ENCODE measurements at places on chromosomes 12 and 14.

- no peak for DNase-seq
These were observed 278.2 kb upstream of the SFSWAP start for GRCh38 chr12:131432532-131433260.

- DNase-seq: no peak
These were observed 28.2 kb downstream of the CDK17 start for GRCh38 chr12:96371790-96372699.

- no peak for DNase-seq
These were observed 30.5 kb upstream of the NUDT4 start for GRCh38 chr12:93347054-93347785.

- no peak for DNase-seq
These were observed 26.7 kb downstream of the SERPINA1 start for GRCh38 chr14:94361682-94362081.

DNA sequence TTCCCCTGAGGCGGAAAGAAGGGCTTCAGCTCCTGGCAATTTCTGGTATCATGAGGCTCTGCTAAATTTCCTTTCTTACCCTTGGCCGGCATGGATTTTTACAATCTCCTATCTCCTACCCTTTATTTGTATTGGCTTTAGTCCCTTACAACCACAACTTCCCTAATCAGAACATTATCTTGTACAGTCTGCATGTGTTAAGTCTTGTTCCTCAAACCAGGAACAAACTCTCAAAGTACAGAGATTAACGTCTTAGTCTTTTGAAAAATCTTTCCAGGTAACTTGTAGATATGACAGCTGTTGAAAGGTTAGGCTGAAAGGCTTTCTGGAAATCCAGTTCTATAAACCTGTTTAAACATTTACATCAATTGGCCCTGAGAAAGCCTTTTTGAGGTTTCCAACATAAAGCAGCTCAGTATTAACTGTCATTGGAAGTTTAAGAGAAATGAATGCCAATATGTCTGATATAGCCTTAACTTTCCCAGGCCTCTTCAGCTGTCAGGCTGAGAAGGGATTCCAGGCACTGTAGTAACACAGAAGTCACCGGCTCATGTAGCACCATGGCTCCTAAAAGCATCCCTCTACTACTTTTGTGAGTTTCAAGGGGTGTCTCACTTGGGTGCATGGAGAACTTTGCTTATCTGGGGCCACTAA lies 360.5 kb downstream of the FUT8 start:
- no peak for DNase-seq

- no peak for DNase-seq
These were observed 42.0 kb downstream of the MOK start for GRCh38 chr14:102262929-102263462.

DNA sequence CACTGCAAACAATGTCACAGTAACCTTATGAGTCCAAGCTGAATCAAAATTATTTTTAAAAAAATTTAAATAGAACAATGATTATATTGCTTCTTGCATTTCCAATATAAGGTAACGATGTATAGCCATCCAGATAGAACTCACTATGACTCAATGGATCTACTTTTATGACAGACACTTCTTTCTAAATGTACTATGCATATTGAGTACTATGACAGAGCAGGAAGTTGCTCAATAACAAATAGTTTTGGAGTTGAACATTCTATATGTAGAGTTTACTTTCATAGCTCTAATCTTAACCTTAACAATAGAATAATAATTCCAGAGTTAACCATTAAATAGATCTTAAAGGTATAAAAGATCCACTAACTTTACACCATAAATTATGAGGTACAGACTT lies 46.7 kb upstream of the ALG10B start:
- DNase-seq: no peak

GRCh38 chr12:68977909-68978610 lies 45.1 kb upstream of the CPM start:
- no peak for DNase-seq

GRCh38 chr14:79631276-79631675 lies 580.0 kb downstream of the DIO2 start:
- no peak for DNase-seq

- DNase-seq: no peak
These were observed 182.9 kb upstream of the FAR2 start for GRCh38 chr12:28966046-28966780.

DNA sequence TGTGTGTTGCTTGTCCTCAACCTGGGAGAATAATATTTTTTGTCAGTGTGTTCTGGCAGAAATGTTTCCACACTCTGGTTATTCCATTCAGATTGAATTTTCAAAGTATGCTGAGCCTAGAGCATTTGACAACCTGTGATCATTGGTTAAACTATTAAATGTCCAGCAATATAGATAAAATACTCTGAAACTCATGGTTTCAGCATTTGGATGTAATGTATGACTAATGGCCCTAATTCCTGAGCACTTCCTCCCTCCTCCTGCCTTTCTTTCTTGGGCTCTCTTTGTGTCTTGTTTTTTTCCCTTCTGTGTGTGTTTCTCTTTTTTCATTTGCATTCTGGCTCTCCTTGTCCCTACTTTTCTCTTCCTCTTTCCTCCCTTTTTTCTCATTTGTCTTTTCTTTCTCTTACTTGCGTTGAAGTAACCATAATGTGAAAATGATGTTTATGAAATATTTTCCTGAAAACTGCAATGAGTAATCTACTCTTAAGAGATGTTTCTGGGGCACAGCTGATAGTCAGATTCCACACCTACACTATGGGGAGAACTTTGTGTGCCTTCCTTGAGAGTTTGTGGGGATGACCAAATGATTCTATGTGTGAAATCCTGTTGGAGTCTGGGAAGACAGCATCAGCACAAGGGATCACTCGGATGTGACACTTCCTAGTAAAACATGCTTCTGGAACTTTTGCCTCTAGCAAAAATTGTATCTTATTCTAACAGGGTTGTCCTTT lies 74.6 kb downstream of the FRMD6 start:
- no peak for DNase-seq

DNA sequence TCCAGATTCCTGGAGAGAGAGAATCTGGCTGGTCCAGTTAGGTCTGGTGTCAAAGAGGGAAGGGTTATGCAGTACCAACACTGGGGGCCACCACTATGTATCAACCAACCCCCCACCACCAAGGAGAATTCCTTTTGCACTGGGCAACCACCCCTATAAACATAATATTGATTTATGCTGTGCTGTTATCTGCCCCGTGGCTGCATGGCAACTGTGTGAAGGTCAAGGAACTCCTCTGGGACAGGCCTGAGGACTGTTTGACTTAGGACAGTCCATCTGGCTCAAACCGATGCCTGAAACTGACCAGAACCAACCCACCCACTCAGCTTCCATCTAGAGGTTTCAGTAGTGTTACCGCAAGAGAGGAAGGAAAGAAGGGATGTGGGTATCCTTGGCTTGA lies 20.5 kb downstream of the PLEKHH1 start:
- no peak for DNase-seq

GRCh38 chr12:116454950-116455447 lies 104.2 kb upstream of the MAP1LC3B2 start:
- peak; percentile 90 for DNase-seq

GRCh38 chr12:51852404-51853137 lies 4.1 kb upstream of the FIGNL2 start:
- DNase-seq: no peak

- DNase-seq: no peak
These were observed 567.5 kb downstream of the TRHDE start for GRCh38 chr12:72839696-72840095.

GRCh38 chr14:93723001-93723400 lies 65.3 kb downstream of the PRIMA1 start:
- no peak for DNase-seq

DNA sequence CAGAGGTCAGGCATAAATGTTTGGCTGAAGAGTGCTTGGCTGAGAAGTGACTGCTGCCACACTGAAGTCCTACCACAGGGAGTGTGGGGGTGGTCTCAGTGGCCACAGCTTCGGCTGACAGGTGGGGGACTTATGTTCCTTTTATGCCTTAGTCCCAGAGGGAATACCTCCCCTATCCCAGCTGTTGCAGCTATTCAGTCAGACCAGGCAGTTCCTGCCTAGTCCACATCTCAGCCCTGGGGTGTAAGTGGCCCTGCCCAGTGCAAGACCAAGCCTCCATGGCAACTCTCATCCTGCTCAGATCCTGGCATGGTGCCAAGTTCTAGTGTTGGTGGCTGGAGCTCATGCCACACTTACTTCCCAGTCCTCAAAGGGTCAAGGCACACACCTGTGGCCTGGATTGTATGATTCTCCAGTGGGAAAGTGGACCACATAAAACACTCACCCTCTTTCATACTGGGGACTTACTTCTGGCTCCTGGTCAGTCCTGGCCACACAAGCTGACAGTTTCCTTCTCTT lies 161.3 kb upstream of the CAND1 start:
- no peak for DNase-seq

DNA sequence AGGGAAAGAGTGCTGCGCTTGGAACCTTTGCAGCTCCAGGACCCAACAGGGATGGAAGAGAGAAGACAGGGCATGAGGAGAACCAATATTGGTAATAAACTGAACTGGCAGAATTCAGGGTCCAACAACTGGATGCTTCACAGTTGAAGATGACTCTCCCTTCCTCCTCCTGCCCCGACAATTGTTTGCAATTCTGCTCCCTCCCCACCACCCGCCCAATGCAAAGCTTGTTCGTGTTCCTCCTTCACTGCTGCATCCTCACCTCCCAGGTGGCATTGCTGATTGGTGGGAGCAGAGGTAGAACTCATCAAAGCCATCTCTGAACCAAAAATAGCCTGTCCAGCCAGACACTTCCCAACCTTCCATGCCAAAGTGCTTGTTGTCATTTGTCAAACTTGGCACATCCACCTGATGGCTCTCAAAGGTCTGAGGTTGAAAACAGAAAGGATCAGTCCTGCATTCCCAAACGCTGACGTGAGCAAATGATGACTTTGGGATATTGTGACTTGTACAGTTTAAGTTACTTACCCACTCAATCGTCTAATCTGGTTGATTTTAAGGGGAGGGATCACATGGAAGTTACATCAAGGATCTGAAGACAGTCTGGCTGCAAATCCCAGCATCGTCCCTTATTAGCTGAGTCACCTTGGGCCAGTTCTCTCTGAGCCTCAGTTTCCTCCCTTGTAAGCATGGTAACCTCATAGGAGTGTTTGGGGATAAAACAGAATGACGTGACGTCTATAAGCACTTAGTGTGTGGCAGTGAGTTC lies 242.6 kb upstream of the CRY1 start:
- no peak for DNase-seq

GRCh38 chr12:29132316-29132715 lies 16.8 kb upstream of the FAR2 start:
- DNase-seq: no peak

DNA sequence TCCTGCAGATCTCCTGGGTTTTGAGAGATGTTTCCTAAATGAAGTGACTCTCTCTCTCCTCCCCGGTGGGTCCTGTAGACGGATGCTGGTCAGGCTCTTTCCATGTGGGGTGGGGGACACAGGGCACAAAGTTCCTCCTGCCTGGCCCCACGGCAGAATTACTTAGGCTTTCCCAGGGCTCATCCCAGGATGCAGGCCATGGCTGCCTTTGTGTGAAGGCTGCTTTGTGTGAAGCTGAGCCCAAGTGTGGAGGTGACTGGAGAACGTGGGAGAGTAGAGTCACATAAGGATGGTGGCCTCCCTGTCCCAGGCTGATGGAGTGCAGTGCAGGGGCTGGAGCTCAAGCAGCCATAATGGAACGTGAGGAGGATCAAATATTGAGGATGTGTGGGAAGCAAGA lies 200.2 kb downstream of the ADGRD1 start:
- no peak for DNase-seq

DNA sequence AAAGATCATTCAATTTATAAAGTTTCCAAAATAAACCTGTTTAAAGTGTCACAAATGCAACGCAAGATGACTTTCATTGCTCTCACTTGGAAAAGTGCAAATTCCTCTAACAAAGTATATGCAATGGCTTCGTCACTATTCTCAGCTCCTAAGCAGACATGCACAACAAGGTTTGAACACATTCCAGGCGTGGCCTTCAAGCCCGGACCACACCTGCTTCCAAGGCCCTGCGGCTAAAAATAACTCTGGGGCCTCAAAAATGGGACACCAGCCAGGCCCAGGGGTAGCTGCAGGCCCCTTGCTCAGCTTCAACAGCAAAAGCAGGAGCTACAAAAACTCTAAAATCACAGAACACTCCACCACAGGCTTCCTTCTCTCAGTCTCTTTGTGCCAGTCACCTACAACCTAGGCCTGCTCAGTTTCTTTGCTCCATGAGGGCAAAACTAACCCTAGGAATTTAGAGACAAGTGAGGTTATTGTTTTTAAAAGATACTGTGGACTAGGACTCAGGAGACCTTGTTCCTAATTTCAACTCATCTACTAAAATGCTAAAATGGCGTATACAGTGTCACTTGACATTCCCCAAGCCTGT lies 29.3 kb downstream of the DUSP16 start:
- DNase-seq: no peak

- DNase-seq: peak; percentile 10
These were observed 3.9 kb downstream of the ANO4 start for GRCh38 chr12:100798286-100799160.

DNA sequence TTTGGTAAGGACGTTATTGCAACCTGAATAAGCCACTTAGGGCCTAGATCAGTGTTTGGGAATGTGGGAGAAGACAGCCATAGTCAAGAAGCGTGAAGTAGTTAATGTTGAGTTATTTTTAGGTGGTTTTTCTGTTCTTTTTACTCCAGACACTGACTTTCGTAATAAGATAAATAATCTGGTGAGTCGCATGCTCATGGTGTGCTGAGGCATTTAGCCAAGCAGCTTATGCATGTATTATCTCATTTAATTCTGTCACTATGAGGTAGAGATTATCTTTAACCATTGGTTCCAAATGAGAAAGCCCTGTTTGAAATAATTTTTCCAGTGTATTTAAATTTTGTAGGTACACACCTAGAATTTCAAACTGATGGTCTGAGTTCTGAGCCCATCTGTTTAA lies 67.3 kb downstream of the RCOR1 start:
- peak; percentile 19 for DNase-seq

DNA sequence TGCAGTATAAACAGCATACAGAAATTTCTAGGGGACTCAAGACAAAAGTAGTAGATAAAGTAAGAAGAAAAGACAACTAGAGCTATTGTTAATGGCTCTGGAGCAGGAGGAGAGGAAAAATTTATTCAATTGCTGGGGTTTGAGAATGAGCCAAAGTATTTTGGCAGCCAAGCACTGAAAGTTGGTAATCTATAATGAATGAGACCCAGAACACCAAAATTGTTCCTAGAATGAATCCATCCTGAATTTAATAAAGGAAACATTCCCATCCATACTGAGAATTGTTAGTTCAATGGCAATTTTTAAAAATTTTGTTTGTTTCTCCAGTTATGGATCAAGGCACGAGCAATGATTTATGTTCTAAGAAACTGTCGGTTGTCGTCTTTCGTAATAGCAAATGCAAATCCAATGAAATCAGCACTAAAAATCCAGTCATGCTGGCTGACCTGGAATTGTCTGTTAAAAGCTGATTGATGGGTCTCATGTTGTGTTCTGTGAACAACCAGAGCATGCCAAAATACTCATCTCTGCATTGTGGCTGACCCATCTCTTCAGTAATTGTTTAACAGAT lies 170.9 kb upstream of the LMNTD1 start:
- DNase-seq: no peak

GRCh38 chr14:29518335-29518734 lies 409.3 kb downstream of the PRKD1 start:
- no peak for DNase-seq

- DNase-seq: no peak
These were observed 756 bp downstream of the TULP3 start for GRCh38 chr12:2891240-2892053.

- no peak for DNase-seq
These were observed 65.8 kb downstream of the SLC15A5 start for GRCh38 chr12:16211731-16212130.
